ENCODE measurements at places on chromosomes 2 and 18. TPM values are rescaled to one million over a fixed set of nuclear protein-coding genes. Genes with fewer than 3 reads are reported as not detected.

DNA sequence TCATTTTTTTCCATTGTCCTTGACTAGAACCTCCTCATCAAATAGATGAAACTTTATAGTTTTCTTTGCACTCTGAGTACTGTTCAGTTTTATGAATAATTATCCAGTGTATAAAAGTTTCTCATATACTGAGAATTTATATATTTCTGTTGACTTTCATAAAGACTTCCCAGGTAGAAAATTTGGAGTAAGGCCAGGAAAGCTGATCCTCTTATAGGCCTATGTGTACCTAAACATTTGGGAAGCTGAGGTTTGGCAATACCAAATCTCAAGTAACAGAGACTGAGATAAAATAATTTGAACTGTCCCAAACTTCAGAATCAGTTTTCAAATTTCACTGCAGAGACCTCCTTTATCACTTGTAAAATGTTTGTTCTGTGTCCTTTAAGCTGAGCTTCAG is 43.4 kb downstream of the CCDC102B start:
- DNase-seq, result peak; percentile 4

GRCh38 chr2:62464221-62465007 is 41.6 kb downstream of the TMEM17 start:
- DNase-seq, result peak; percentile 31

DNA sequence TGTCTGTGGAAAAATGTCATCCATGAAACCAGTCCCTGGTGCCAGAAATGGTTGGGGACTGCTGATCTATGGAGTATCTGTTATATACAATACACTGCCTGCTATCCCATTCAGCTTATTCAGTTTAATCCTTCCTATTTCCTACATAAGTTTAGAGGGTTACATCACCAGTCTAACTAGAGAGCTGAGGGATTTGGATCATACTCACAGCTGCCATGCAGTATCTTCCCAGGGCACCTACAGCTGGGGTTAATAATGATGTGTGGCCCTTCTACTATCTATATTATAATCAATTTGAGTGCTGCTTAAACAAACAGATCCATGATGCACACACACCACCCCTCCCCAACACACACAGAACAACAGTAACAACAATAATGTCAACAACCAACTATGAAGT is 524.0 kb downstream of the LRRTM4 start:
- DNase-seq, result no peak

- DNase-seq, result no peak
Measured at GRCh38 chr2:233464056-233464455, 102.5 kb downstream of the USP40 start.

- peak; percentile 42 for DNase-seq
Measured at GRCh38 chr2:23564615-23564960, 179.6 kb downstream of the KLHL29 start.

DNA sequence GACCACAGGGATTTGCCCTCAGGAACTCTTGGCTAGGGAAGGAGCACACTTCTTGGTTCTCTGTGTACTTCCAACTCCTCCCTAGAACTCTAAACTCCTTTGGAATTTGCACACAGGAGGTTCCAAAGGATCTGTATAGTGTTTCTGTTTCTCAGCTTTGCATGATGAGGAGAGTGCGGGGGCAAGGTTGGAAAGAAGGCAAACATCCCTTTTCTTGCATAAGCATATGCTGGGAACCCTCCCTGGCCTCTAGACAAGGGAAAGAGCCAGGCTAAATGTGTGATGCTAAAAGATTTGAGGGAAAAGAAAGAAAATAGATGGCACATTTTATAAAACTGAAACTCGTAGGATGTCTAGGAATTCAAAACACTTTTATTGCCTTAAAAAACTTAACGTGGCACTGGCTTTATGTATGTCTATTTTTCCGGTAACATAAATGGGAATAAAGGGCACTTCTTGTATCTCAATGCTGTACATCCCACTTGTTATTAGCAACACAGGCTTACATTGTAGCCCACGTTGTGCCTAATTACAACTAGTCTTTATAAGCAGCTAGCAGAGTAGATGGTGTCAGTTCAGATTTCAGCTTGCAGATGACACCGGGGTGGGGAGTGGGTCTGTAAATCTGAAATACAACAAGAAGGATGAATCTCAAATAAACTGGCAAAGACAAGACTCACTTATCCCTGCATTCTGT is 165.8 kb downstream of the GPD2 start:
- no peak for DNase-seq

- no peak for DNase-seq
Measured at GRCh38 chr2:234298918-234299317, 198.0 kb downstream of the ARL4C start.

- no peak for DNase-seq
Measured at GRCh38 chr2:151553-152334, 105.4 kb upstream of the FAM110C start.

DNA sequence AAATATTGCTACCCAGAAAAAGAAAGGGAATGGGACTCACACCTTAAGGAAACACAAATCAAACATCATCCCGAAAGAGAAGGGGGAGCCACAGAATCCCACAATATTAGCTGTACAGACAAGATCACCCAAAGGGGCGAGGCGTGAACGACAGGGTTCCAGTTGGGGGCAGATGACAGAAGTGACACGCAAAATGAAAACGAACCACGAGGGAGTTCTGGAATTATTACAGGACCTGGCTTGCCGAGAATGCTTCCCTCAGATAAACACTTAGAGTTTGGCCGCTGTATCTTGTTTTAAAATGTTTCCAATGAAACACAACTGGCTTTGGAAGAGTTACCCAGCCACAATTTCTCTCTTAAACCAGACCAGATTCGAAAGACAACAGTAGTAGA is 60.4 kb downstream of the C2orf76 start:
- no peak for DNase-seq

DNA sequence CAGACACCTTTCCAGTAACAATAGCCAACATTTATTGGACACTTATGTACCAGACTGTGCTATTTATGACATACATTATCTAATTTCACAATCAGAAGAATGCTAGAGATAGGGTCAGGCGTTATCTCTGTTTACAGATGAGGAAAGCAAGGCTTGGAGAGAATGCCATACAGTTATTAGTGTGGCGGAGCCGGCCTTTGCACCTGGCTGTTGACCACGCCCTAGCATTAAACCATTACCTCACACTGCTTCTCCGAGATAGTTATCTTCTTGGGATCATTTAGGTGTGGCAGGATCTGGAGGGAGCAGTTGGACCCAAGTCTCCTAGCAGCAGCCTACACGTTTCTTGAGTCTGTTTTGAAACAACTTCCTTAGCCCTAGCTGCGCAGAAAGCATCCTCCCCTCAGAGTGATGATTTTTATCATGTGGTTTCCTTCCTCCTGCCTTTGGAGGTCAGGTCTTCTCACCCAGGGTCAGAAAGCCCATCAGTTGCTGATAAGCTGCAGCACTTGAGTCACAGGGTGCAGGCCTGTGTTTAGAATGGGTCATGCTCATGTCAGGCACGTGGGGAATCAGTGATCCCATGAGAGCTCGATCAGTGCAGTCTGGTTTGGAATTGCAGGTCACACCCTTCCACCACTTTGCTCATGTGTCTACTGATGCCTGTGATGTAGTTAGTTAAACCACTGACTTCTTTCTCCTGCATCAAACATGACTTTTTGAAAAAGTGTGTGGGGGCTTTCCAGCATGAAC is 118.2 kb downstream of the SPTBN1 start:
- peak; percentile 56 for DNase-seq

DNA sequence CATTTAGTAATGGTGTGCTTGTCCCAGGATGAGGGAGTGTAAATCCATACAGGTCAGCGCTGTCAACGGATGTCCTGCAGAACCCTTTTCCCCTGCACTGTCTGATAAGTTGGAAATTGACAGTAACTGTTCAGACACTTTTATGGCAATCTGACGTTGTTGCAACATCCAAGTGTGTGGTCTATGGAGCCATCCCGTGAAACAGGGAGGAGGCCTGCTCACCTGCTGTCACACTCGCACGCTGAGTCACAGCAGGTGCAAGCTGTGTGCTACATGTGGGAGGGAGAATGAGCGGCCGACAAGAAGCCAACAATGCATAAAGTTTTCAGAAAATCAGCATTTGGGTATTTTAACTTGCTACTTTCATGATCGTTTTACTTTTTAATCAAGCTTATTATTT is 43.7 kb upstream of the RMDN2 start:
- no peak for DNase-seq

GRCh38 chr2:8174641-8175257 is 507.1 kb upstream of the ID2 start:
- DNase-seq, result no peak

- no peak for DNase-seq
Measured at GRCh38 chr2:227198866-227199265, 34.4 kb downstream of the COL4A3 start.

DNA sequence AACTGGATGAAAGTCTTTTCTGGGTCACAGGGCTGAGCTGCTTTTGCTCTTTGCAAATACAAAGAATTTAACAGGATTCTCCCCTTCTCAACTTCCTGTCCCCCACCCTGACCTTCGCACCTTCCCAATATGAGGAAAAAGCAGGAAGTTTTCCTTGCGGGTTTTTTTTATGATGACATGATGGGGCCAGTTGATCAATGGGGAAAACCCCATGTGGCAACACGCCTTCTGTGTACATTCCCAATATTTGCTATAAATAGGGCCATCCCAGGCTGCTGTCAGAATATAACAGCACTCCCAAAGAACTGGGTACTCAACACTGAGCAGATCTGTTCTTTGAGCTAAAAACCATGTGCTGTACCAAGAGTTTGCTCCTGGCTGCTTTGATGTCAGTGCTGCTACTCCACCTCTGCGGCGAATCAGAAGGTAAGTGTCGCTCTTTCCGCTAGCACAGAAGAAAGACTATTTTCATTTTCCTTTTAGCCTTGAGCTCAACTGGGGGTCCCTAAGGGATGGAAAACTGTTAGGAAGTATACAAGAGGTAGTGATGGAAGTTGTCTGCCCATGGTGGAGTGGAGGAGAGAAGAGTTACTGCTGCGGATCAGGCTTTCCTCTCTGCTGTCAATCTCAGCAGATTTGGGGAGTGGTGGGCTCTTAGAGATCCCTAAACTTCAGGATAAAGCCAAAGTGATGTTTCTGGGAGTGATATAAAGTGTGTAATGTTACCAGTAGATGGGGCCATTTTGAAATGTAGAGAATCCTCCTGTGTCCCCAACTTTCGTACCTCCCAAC is at the start of gene CCL20:
CCL20 (plus strand) TSS at position 281 of the 792 bp plus-strand sequence; CDS start at position 351, 70 bp downstream.
- DNase-seq, result no peak

GRCh38 chr18:72201032-72201431 is 343.1 kb downstream of the CBLN2 start:
- DNase-seq, result no peak

GRCh38 chr2:126792993-126793392 is 105.7 kb upstream of the TEX51 start:
- DNase-seq, result no peak

GRCh38 chr2:58019229-58019628 is 27.4 kb upstream of the VRK2 start:
- DNase-seq, result peak; percentile 29

- DNase-seq, result no peak
Measured at GRCh38 chr18:45165871-45166270, 449.4 kb upstream of the SLC14A2 start.

GRCh38 chr2:81077396-81077795 is 772.8 kb upstream of the LRRTM1 start:
- no peak for DNase-seq

GRCh38 chr2:198717451-198717850 is 740.3 kb downstream of the SATB2 start:
- DNase-seq, result no peak

GRCh38 chr2:226636586-226636985 is 163.0 kb downstream of the IRS1 start:
- DNase-seq, result no peak

- DNase-seq, result no peak
Measured at GRCh38 chr2:62641936-62642335, 63.6 kb upstream of the EHBP1 start.

DNA sequence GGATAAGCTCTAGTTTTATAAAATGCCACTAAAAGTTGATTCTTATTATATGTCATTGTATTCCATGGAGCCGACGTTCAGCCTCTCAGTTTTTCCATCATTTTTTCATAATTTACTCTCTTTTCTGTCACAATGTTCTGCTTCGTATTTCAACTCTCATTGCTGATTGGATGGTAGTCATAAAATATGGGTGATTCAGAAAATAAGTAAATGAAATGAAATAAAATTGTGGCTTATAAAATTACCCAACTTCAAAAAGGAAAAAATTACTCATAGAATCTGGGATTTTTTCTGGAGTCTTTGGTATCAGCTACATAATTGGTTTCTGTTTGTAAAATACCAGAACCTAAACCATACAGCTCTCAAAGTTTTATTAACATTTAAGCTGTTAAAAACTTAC is 139.7 kb upstream of the ITGA4 start:
- DNase-seq, result no peak

- no peak for DNase-seq
Measured at GRCh38 chr2:151422917-151423439, 13.3 kb downstream of the RIF1 start.

DNA sequence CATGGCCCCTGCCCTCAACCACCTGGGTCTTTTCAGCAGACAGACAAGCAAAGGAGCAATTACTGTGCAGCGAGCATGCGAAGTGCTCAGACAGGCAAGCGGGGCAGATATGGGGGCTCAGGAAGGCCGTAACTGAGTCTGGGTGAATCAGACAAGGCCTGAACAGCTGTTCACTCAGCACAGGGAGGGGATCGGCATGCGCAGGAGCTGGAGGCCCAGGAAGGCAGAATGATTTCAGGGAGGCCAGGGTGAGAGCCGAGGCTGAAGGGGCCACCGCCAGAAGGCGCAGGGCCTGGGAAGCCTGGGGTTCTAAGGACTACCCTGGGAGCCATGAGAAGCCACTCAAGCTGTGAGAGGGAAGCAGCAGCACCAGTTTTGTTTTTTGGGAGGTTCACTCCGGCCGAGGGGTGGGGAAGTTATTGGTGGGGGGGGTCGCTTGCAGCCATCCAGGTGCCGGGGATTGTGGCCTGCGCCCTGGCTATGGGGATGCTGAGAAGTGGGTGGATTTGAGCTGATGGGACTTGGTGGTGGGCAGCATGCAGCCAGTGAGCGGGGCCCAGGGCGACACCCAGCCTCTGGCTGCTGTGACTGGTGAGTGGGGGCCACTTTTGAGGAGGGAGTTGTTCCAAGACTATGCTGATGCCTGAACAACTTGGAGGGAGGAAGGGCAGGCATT is 132.2 kb downstream of the TSN start:
- no peak for DNase-seq

DNA sequence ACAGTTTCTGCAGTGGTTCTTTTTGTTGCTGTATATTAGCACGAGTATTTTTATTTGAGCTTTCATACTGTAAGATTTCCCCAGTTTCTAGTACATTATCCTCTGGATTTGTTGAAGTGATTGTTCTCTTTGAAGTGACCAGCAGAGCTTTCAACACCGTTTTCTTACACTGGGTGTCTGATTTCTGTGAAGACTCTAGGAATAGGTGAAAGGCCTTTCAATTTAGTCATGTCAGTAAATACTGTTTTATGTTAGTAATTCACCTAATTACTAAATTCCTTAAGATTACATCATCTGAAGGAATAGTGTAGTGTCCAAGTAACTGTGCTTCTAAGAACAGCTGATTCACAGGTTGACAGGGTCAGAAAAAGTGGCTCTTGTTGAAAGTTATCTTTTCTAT is 2.3 kb downstream of the PPM1B start:
- peak; percentile 79 for DNase-seq

The SLC16A14 gene
- 4.2 TPM for total RNA-seq

The CXCR4 gene
- total RNA-seq, result 2.8 TPM

The LINC00305 gene
- not detected for total RNA-seq

The PPP1R1C gene
- 1.2 TPM for total RNA-seq

The SNTG2 gene
- 1.9 TPM for total RNA-seq

The NCKAP5 gene
- 2.7 TPM for total RNA-seq

The SULT1C4 gene
- total RNA-seq, result 1.8 TPM

The RAPH1 gene
- 50.4 TPM for total RNA-seq

The B3GNT7 gene
- total RNA-seq, result 1.7 TPM

The VIT gene
- total RNA-seq, result not detected

The LCT gene
- total RNA-seq, result not detected

The VAMP8 gene
- total RNA-seq, result 35.3 TPM

The PXDN gene
- 467 TPM for total RNA-seq

All from astrocyte (in vitro differentiated cells and primary cell).